CD8-positive, alpha-beta memory T cell (primary cell): ENCODE measurements at places on chromosomes 11 and 22. TPM values are rescaled to one million over a fixed set of nuclear protein-coding genes. Genes with fewer than 3 reads are reported as not detected.

Gene GLB1L3
- total RNA-seq: 2.3 TPM

Gene LZTR1
- total RNA-seq: 78.7 TPM

Gene ISX
- total RNA-seq: not detected

GRCh38 chr11:46345881-46346484 lies 1.3 kb upstream of the DGKZ start:
- H3K27me3 ChIP-seq: no peaks in the 10 kb centered on the region
- H3K36me3 ChIP-seq: no peaks in the 10 kb centered on the region
- DNase-seq: peak; percentile 24
- H3K4me1 ChIP-seq: peaks cover 79% of the 10 kb centered on the region
- H3K27ac ChIP-seq: peak overlapping the region; percentile 20

Gene MICALL1
- total RNA-seq: 25.4 TPM

Gene CDHR5
- total RNA-seq: not detected

Gene OR5W2
- not detected for total RNA-seq

Gene NLRP14
- total RNA-seq: not detected

Gene PPP1R14B
- total RNA-seq: 381 TPM

DNA sequence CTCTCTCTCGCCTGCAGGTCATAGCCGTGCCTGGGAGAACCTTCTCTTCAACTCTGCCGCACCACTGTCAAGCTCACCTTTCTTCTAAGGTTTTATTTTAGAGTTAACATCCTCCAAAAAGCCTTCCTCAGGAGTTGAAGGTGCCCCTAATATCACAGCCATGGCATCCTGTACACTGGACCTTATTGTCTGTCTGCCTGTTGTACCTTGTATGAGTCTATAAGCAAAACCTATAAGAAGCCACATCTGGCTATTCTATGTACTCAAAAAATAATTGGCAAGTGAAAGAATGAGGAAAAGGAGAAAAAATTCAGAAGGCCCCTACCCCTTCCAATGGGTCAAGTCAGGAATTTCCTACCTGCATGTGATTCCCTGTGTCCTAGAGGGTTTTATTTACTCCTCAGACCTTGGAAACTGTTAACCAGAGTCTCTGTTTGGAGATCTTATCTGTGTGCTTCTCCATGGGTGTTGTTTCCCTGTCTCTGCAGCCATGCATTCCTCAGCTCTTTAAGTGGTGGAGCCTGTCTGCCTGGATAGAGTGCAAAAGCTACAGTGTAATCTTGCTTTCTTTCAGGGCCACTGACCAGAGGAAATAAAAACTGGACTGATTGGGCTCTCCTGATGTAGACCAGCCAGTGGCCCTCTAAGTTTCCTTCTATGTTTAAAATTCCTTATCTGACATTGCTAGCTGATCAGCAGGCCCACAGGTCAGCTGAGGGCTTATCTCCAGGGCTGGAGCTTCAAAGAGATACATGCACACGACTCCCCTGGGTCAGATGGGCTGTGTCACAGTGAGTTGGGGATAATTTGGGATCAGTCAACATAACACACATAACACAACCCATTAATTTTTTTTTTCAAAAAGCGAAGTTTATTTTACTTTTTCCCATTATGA lies 37.6 kb upstream of the TMEM135 start:
- H3K27ac ChIP-seq: peak overlapping the region; percentile 82
- no peaks in the 10 kb centered on the region for H3K4me1 ChIP-seq
- H3K27me3 ChIP-seq: no peaks in the 10 kb centered on the region
- no peaks in the 10 kb centered on the region for H3K36me3 ChIP-seq

- H3K36me3 ChIP-seq: no peaks in the 10 kb centered on the region
- H3K4me1 ChIP-seq: no peaks in the 10 kb centered on the region
- DNase-seq: no peak
- no peak overlapping the region for H3K27ac ChIP-seq
- H3K27me3 ChIP-seq: no peaks in the 10 kb centered on the region
Measured at GRCh38 chr11:115198321-115198741, 305.9 kb downstream of the CADM1 start.

Gene CSNK2A3
- total RNA-seq: 2.6 TPM

Gene P2RY6
- 0.20 TPM for total RNA-seq

DNA sequence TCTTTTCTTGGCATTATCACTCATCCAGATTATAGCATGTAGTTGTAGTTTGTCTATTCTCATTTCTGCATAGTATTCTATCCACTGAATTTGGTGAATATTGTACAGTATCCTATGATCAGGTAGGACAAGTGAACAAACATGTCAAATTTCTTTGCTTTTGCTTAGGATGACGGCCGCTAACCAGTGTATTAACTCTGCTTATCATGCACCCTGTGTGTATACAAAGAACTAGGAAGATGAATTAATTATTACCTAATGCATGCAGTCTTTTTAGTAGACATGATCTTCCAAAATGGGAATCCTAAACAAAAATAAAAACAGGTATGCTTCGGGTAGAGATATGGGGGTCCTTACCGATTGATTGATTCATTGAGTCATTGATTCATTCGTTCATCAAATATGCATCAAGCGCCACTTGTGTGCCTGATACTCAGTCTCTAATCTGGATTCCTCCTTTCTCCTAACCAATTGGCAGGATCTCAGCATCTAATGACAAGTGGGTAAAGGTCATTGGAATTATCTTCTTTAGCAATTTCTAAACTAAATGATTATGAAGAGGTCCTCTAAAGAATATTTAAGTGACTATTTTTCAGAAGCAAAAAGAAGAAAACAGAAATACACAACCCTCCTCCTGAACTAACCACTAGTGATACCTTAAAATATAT lies 27.9 kb downstream of the PRDM11 start:
- no peak overlapping the region for H3K4me3 ChIP-seq
- DNase-seq: no peak
- H3K27ac ChIP-seq: no peak overlapping the region
- H3K27me3 ChIP-seq: no peaks in the 10 kb centered on the region
- no peaks in the 10 kb centered on the region for H3K36me3 ChIP-seq

DNA sequence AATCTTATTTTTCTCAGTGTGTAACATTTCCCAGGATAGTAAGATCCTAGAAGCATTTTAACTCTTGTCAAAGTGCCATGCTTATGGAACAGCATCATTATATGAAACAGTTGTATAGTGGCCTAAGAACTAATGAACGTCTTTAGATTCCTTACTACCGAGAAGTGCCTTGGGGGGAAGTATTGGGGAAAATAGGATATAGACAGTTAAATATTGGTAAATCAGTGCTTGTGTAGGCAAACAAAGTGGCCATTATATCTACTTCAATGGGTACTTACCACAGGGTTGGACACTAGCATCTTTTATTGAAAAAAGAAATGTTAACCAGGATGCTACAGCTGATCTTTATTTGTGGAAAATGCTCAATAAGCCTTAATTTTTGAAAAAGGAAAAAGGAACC lies 11.3 kb downstream of the FAR1 start:
- peaks cover 7% of the 10 kb centered on the region for H3K4me1 ChIP-seq
- H3K36me3 ChIP-seq: no peaks in the 10 kb centered on the region
- no peak overlapping the region for H3K27ac ChIP-seq
